Activated T-helper 17 cell treated with anti-CD3 and anti-CD28 coated beads, Interleukin-2, amount 50 U/mL, for 72 hours (primary cell): ENCODE measurements at places on chromosomes 13 and 19. TPM values are rescaled to one million over a fixed set of nuclear protein-coding genes. Genes with fewer than 3 reads are reported as not detected.
A peak's percentile ranks its signal among the peaks of the same experiment; 100 is the strongest.

DNA sequence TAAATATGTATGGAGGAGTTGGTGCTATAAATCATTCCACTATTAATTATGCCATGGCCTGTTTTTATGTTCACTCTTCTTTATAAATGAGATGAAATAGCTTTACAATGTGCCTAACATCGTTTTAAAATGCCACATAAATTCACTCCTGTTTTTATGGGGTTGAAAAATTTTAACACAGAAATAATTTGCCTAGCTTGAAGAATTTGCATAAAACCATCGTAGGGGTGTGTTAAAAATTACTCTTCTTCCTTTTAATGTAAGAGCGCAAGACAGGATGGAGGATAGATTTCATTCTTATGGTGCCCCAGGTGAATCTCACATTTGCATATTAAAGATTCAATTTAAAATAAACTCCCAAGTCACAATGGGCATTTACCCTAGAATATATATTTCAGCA lies 447.8 kb downstream of the OXGR1 start:
- ATAC-seq = no peak

The CCDC169 gene
- total RNA-seq = 2.7 TPM

DNA sequence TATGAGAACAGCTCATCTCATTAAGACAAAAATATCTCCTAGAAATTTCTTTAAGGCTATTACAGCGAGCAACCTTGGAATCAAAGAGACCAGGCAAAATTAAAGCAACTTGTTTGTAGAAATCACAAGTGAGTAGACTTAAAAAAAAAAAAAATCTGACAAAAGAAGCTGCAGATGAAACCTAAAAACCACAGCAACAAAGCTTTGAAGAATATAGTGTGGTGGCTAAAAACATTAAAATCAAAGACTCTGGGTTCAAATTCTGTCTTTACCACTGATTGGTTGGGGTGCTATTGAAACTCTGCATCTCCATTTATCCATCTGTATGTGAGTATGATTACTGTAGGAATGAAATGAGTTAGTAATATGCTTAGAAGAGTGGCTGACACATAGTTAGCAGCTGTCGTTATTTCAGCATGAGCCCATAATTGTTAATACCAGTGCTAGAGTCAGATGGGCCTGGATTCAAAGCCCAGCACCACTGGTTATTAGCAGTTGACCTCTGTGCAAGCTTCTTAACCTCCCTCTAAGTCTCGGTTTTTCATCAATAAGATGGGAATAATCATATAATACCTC lies 157.6 kb downstream of the FOXO1 start:
- peak; percentile 31 for ATAC-seq

The PLVAP gene
- total RNA-seq = 0.53 TPM

GRCh38 chr13:50596776-50597203 lies 246.7 kb downstream of the DLEU7 start:
- no peak for ATAC-seq

The F2RL3 gene
- not detected for total RNA-seq

The TPTE2 gene
- total RNA-seq = not detected

The KL gene
- 0.08 TPM for total RNA-seq

GRCh38 chr13:20363172-20363571 lies 131.1 kb upstream of the GJB6 start:
- no peak for ATAC-seq

- no peak for ATAC-seq
Measured at GRCh38 chr13:32989942-32990341, 26.3 kb upstream of the KL start.

GRCh38 chr19:31118287-31118955 lies 230.8 kb downstream of the TSHZ3 start:
- ATAC-seq = no peak

The TSSK6 gene
- 4.5 TPM for total RNA-seq

The COL5A3 gene
- 32.1 TPM for total RNA-seq

DNA sequence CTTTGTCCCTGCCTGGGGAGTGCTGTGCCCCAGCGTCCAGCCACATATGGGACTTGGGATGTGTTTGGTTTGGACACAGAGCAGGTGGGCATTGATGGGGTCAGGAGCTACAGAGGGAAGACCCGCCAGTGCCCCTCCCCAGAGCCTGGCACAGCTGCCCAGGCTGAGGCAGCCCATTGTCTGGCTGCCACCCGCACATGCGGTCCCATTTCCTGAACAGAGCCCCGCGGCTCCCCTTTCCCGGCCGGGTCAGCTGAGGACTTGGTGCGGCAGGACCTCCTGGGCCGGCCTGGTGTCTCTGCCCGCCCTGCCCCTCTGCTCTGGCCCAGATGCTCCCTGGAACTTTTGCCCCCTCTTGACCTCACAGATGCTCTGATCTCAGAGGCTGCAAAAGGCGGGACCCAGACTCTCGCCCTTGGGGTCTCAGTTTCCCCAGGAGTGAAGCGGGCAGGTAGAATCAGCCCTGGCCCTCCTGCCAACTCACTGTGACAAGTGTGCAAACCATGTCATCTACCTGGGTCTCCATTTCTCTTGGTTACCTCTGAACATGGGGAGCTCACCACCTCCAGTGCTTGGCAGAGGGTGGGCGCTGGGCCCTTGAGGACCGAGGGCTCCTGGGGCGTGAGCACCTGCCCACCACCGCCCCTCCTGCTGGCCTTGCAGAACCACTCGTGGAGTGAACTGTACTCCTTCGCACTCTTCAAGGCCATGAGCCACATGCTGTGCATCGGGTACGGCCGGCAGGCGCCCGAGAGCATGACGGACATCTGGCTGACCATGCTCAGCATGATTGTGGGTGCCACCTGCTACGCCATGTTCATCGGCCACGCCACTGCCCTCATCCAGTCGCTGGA lies 17.8 kb downstream of the HCN2 start:
- ATAC-seq = no peak

The PRSS57 gene
- not detected for total RNA-seq

GRCh38 chr19:48635263-48635965 lies 1.8 kb downstream of the DBP start:
- peak; percentile 47 for ATAC-seq

DNA sequence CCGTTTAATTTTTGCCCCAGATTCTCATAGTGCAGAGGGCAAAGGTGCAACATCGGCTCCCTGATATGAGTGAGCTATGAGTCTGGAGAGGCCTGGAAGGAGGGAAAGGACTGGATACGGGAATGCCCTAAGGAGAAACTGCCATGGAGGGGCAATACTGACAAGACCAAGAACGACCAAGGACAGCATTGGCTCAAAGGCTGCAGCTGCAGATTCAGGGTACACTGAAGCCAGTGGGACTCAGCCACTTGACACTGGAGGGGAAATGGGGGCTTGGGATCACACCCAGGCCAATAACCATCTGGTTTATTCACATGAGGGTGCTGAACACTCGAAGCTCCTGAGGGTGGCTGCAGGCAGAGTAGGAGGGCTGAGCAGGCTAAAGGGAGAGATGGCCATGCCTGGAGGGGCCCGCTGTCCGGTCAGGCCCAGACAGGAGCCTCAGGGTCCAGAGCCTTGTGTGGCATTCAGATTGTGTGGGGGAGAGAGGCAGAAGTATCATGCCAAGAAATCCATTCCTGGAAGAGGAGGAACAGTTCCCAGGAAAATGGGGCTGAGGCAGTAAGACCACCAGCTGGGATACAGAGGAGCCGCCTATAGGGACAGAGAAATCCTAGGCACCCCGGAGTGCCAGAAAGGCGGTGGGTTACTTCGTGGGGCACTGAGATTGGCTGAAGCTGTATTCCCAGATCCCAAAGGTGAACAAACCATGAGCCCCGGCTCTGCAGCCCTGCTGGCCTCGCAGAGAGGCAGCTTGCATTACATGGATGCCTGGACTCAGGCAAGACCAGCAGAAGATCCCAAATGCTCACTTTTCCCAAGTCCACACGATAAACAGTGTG lies 20.7 kb downstream of the COL4A1 start:
- ATAC-seq = no peak

GRCh38 chr19:48777720-48778119 lies 22.4 kb downstream of the FGF21 start:
- no peak for ATAC-seq

GRCh38 chr13:113499936-113500335 lies 9.4 kb upstream of the DCUN1D2 start:
- ATAC-seq = no peak

DNA sequence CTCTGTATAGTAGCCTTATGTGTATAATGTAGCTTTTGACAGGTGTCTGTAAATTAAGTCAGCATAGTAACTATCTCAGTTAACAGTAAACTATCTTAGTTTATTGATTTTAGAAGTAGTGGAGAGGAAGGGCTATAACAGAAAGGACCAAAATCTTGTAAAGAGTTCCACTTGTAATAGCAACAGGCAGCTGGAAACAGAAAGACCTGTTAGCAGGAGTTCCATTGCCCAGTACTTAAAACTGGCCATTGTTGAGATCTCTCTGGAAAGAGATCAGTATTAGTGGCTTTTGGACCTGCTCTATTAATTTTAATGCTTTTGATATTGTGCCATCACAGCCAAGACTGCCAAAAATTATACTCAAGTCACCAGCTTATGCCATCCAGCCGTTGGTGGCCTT lies 32.0 kb upstream of the GARRE1 start:
- ATAC-seq = no peak

The GRIN3B gene
- 0.21 TPM for total RNA-seq

The PLPP2 gene
- 1.3 TPM for total RNA-seq

- no peak for ATAC-seq
Measured at GRCh38 chr19:32870981-32871451, 1.4 kb upstream of the SLC7A9 start.

The LPAR6 gene
- total RNA-seq = 13.9 TPM

DNA sequence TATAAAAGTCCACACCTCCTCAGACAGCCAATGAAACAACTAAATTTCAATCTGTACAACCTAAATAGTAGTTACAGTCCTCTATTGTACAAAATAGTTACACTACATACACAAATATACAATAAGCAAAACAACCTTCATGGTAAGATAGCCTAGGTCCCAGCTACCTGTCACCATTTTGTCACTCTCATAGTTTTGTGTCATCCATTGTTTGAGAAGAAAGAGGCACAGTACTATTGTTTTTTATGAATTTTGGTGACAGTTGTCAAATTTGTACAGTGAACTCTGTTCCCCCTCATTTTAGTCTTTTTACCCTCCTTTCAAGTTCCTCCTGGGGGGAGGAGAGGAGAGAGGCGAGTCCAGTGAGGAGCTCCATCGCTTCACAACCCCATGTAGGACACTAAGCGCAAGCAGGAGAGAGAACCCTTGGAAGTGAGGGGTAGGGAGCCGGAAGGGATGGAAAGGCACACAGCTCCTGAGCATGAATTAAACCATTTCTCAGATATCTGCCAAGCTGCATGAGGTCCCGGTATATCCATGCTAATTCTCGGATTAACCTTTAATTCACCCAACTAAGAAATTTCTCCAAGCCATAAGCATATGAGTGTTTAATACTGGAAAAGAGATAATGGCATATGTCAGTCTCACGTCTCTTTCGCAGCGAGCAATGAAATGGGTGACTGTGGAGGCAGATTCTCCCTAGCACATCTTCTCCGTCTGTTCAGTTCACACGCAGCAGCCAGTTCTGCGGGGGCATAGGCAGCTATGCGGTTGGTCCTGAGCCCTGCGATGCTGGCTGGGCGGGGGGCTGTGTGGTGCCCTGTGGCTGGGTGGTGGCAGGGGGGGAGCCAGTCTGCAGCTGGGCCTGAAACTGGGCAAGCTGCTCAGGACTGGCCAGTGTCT lies 60.5 kb downstream of the SERP2 start:
- no peak for ATAC-seq

DNA sequence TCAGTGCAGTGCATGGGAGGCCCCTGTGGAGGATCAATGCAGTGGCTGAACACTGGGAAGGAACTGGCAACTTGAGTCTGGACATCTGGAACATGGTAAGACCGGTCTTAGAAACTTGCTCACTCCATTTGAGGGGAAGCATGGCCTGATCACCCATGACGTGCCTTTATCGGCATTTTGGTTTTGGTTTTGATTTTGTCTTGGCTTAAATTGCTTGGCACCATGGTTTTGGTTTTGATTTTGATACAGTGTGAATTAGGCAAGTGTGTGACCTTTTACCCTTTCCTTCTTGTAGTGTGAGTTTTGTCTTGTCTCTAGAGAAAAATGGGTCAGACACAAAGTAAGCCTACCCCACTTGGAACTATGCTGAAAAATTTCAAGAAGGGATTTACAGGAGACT lies 77.3 kb downstream of the ZNF486 start:
- peak; percentile 84 for ATAC-seq

DNA sequence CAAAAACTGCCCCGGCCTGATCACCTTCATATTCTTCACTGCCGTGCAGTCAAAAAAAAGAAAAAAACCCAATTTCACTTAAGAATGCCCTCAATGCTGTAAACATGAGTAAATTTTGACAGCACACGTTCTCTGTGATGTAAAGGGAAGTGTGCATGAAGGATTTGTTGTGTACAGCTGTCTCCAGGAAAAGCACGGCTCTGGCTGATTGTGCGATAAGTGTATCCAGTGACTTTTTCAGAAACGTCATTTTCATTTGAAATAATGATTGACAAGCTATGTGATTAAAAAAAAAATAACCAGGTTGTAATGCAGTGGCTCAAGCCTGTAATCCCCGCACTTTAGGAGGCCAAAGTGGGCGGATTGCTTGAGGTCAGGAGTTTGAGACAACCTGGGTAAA lies 39.6 kb downstream of the ANKRD10 start:
- no peak for ATAC-seq

- no peak for ATAC-seq
Measured at GRCh38 chr13:102847272-102848234, 1.7 kb downstream of the ERCC5 start.

The CD177 gene
- total RNA-seq = not detected

GRCh38 chr19:57434386-57435061 lies 601 bp upstream of the ZNF749 start:
- ATAC-seq = peak; percentile 15

GRCh38 chr13:23618341-23618740 lies 48.1 kb downstream of the TNFRSF19 start:
- ATAC-seq = no peak

- no peak for ATAC-seq
Measured at GRCh38 chr13:51035469-51035868, 75.6 kb downstream of the C13orf42 start.

- no peak for ATAC-seq
Measured at GRCh38 chr13:20788312-20788711, 14.6 kb upstream of the EEF1AKMT1 start.

The CCDC194 gene
- 4.8 TPM for total RNA-seq

GRCh38 chr13:91313103-91313502 lies 34.4 kb upstream of the MIR17HG start:
- ATAC-seq = peak; percentile 59

DNA sequence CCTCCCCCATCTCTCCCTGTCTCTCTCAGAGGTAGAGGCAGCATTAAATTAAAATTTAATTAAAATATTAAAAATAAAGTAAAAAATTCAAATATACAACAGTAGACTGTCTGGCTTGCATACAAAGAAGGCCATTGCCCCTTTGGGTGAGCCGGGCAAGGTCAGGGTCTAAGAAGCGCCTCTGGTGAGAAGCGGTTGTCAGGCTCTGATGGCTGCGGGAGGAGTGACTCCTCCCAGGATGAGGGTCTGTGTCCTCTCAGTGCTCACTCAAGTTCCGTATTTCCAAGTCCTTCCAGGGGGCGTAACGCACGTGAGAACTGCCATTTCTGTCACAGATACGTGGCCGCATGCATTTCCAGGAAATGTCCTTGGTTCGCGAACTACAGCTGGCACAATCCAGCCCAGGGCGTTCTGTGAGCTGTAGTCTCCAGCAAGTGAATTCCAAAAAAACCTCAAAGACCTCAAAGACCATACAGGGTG lies 737 bp upstream of the ZNF181 start:
- ATAC-seq = no peak

GRCh38 chr19:33064792-33065550 lies at the start of gene RHPN2:
TSS of gene RHPN2 (minus strand) at chr19:33064888. CDS start at chr19:33064852, 36 bp downstream.
- peak; percentile 92 for ATAC-seq

The ZNF541 gene
- 0.04 TPM for total RNA-seq
